ENCODE measurements at places on chromosomes 16 and 17.
A peak's percentile ranks its signal among the peaks of the same experiment; 100 is the strongest.

DNA sequence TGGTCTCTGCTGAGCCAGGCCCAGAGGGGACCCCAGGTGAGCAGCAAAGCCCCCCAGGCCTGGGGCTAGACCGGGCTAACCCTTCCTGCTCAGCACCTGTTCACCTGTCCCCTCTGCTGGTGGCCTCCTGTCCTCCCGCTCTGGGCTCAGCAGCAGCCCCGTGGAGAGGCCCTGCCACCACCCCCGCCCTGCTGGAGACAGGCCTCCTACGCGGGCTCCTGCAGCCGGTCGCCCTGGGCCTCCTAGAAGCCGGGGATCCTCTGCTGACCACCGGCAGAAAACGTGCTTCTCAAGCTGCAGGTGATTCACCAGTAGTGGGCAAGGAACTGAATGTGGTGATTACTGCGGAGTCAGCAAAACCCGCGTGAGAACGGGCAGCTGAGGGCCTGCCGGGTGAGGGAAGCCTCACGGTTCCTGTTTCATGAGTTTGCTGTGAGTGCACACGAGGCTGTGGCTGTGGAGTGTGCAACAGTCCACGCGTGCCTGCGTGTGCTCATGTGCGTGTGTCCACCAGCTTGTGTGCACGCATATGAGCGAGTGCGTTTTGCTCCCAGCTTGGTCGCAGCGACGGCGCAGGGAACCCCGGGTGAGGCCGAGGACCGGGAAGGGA, 792 bp downstream of the SECTM1 start:
- no peak for DNase-seq

GRCh38 chr16:47045459-47045858, 72.0 kb upstream of the DNAJA2 start:
- DNase-seq: no peak

GRCh38 chr16:85537331-85537788, 75.8 kb upstream of the GSE1 start:
- DNase-seq: no peak

- DNase-seq: no peak
Measured at GRCh38 chr16:86902656-86903001, 324.3 kb downstream of the FOXL1 start.

GRCh38 chr17:63191610-63192009, 225.6 kb downstream of the TANC2 start:
- DNase-seq: no peak

- no peak for DNase-seq
Measured at GRCh38 chr17:29664743-29665480, 42.2 kb upstream of the CORO6 start.

DNA sequence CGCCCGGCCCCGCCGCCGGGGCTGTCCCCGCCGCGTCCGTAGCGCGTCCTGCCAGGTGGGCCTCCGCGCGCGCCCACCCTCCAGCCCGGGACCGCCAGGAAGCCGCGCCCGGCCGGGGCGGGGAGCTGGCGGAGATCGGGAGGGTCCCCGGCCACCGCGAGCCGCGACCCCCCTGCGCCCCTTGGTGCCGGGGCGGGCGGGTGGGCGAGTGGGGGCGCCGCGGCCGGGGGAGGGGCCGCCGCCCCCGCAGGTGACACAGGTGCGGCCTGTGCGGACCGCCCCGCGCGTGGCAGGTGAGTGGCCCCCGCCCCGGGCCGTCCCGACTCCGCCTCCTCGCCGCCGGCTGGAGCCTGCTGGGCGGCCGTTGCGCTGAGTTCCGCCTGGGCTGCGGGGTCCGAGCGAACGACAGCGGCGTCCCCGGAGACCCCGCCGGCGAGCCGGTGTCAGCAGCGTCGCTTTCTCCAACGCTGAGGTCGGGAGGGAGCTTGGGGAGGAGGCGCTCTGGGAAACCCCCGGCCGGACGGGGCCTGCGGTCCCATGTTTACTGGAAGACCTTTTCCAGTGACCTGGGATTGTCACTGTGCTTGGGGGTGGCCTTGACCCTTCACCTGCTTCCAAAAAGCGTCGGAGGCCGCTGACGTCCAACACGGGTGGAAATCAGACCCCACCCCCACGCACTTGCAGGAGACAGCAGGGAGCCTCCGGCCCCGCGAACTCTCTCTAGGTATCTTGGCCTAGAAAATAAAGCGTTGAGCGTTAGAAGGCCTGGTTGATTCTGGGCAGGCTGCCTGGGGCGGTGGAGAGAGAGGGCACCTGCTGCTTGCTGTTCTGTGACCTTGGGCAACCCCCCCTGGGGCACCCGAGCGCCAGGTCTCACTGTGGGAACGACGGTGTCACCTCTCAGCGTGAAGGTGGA, 542 bp downstream of the KLHL36 start:
- DNase-seq: no peak

DNA sequence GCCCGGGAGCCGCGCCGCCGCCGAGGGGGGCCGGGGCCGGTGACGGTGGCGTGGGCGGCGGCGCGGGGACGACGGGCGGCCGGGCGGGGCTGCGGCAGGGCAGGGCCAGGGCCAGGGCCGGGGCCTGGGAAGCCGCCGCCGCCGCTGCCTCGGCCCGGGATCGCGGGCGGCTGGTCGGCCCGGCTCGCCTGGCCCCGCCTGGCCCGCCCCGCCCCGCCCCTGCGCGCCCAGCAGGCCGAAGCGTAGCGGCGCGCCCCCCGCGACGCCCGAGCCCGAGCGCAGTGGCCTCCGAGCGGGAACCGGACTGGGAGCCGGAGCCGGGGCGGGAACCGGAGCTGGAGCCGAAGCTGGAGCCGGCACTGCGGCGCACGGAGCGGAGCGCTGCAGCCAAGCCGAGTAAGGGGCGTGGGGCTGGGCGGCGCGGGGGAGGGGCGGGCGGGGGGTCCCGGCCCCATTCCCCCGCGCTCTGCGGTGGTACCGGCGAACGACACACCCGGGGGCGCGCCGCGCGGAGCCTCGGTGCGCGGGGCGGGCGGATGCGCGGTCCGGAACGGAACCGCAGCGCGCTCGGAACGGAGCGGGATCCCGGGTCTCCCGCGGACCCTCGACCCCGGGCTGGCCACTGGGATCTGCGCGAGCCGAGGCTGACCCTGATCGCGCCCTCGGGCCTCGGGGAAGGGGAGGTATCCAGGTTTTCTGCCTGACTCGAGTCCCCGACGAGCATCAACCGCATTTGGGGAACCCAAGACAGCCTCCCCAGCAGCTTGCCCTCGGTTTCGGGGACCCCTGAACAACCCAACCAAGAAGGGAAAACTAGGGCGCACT, at the start of gene BEAN1:
TSS of gene BEAN1 (plus strand) at position 260 of the 825 bp plus-strand sequence. CDS start 10,382 bp downstream, outside the sequence.
- no peak for DNase-seq

GRCh38 chr17:61353615-61354014, 46.0 kb upstream of the TBX2 start:
- no peak for DNase-seq

GRCh38 chr16:62130101-62130500, 93.9 kb upstream of the CDH8 start:
- DNase-seq: no peak

DNA sequence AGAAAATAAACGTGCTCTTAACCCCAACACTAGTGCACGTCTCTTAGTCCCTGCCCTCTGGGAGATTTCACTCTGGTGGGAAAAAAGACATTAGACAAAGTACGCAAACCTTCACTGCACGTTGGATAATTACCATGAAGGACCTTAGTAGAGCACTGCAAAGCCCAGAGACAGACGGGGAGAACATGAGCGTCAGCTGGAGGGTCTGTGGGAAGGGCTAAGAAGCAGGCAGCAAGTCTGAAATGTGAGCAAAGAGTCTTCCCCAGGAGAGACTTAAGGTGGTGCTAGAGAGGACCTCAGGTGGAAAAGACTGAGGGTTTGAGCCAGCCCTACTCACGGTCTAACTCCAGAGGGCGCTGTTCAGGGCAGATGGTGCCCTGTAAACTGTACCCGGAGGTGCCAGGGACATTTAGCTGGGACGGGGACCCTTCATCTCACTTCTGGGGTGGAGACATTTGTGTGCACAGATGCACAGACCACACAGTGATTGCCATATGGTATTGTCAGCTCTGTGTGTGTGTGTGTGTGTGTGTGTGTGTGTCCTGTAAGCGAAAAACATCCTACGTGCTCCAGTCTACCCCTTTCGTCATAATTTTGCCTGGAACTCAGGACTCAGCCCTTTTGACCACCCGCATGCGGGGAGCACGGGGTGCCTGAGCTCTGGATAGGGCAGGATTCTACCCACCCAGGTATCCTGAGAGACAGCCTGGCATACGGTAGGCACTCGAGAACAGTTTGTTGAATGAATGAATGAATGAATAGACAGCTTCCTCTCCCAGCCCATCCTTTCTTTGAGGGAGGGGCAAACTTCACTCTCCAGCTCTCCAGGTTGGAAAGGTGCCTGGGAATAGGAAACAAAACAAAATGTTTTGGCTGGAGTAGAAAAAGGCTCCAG, 10.1 kb upstream of the STAC2 start:
- peak; percentile 85 for DNase-seq

GRCh38 chr16:51111759-51112158, 39.3 kb downstream of the SALL1 start:
- no peak for DNase-seq

- DNase-seq: no peak
Measured at GRCh38 chr17:19448341-19449268, 37.6 kb downstream of the RNF112 start.

- no peak for DNase-seq
Measured at GRCh38 chr16:51763072-51763661, 612.1 kb upstream of the SALL1 start.

DNA sequence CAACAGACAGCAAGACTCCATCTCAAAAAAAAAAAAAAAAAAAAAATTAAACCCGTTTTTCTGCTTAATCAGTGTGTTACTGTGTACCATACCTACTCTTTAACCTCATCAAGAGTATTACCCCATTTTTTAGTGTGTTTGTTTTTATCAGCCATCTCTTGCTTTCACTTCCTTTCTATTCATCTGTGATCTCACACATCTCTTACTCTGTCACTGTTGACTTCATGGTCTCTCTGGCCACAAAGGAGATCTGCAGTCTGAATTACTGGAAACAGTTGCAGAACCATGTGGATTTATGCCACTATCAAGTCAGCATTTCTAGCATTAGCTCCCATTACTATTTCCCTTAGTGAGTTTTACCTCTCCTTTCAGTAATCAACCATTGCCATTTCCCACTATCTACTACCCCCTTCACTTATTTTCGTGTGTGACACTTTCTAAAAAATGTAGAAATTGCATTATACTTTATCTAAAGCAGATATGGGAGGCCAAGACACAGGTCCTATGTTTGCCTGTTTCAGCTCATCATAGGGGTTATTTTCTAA, 20.1 kb downstream of the NDEL1 start:
- no peak for DNase-seq

GRCh38 chr17:2197271-2197670, 106.3 kb downstream of the SMG6 start:
- no peak for DNase-seq

- DNase-seq: no peak
Measured at GRCh38 chr16:73062743-73063733, 15.1 kb upstream of the ZFHX3 start.

GRCh38 chr16:4200781-4201137, 41.1 kb downstream of the SRL start:
- DNase-seq: no peak

- no peak for DNase-seq
Measured at GRCh38 chr16:85394456-85395206, 218.5 kb upstream of the GSE1 start.

GRCh38 chr17:51455931-51456330, 195.6 kb downstream of the UTP18 start:
- DNase-seq: no peak

DNA sequence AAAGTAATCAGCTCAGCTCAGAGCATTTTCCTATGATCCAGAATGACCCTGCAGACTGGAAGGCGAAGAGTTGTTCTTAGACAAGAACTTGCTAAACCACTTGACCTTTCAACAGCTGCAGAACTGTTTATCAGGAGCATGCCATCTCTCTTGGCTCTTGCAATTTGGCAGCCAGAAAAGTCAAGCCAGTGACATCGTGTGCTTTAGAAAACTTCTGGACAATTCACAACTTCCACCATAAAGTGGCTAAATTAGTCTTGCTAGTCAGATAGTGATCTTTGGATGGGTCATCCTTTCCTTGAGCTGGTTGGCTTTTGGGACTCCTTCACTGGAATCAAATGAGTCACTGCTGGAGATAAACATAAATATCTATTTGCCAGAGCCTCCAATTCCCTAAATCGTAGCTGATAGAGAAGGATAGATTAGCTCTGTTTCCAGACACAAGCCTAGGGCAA, 146.5 kb downstream of the MAP2K6 start:
- DNase-seq: no peak

GRCh38 chr16:6684076-6684673, 648.5 kb upstream of the RBFOX1 start:
- peak; percentile 5 for DNase-seq

DNA sequence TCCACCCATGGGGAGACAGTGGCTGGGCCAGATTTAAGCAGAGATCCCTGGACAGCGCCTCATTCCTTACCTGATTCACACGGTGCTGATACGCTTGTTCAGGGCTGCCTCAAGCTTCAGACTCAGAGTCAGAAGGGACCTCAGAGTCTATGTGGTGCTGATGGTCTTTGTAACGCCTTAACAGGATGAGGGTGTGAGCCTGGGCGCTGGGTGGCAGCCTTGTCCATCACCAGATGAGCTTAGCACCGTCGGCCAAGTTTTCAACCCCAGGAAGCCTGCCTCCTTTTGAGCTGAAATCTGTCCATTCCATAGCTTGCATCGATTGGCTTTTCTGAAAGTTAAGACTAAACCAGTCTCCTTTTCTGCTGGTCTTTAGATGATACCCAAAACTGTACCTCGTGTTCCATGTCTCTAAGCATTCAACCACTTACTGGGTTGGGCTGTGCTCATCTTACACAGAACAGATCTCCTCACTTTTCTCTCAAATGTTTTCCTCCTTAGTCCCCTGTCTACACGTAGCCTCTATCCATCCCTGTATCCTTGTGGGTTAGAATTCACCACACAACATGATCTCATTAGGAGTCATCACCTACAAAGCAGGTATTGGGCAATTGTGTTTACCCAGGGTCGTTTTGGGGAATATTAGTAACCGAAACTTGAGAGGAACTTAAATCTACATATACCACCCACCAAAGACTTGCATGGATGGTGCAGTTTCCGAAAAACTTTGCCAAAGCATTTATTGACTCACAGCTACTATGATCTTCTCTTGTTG, 573.4 kb downstream of the CDH13 start:
- no peak for DNase-seq

DNA sequence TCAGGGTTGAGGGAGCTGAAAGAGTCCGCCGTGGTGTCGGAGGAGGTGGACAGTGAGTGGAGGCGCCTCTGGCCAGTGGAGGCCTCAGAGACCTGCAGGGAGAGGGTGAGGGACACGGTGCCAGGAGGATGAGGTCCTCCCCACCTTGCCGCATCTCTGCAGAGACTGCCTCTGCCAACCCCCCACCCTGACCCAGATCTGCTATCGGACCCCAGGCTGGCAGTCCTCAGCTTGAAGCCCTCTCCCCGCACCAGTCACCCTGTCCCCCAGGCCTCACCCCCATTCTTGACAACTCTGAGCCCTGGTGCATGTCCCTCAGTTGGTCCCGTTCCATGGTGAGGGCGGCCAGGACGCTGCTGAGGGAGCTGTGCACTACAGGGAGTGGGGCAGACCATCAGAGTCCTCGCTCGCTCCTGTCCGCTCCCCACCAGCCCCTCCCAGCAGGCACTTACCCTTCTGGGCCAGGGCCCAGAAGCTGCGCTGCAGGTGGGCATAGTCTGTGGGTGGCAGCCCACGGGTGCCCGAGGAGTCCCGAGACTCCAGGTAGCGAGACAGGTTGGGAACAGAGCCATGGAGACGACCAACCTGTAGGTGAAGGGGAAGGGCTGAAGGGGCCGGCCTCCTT, 5.4 kb downstream of the OSBPL7 start:
- no peak for DNase-seq

All from iPS DF 6.9 (cell line).